ENCODE measurements at places on chromosomes 12 and 14.

- no peak for DNase-seq
Measured at GRCh38 chr14:33452995-33453394, 497.9 kb downstream of the EGLN3 start.

DNA sequence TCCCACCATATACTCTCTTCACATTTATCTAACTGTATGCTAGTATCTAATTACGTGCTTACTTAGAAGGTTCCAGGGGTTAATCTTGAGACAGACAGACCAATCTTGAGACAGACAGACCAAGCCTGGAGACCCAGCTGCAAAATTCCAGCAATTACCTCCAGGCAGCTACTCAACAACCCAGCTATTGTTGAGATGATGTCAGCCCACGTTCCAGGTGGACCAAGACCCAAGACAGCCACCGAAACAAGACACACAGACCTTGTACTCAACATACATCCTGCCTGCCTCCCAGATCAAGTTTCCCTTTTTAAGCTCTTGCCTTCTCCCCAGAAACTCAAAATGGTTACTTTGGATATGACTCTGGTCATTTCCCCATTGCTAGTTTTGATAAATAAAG, 64.9 kb upstream of the VASH1 start:
- no peak for DNase-seq

DNA sequence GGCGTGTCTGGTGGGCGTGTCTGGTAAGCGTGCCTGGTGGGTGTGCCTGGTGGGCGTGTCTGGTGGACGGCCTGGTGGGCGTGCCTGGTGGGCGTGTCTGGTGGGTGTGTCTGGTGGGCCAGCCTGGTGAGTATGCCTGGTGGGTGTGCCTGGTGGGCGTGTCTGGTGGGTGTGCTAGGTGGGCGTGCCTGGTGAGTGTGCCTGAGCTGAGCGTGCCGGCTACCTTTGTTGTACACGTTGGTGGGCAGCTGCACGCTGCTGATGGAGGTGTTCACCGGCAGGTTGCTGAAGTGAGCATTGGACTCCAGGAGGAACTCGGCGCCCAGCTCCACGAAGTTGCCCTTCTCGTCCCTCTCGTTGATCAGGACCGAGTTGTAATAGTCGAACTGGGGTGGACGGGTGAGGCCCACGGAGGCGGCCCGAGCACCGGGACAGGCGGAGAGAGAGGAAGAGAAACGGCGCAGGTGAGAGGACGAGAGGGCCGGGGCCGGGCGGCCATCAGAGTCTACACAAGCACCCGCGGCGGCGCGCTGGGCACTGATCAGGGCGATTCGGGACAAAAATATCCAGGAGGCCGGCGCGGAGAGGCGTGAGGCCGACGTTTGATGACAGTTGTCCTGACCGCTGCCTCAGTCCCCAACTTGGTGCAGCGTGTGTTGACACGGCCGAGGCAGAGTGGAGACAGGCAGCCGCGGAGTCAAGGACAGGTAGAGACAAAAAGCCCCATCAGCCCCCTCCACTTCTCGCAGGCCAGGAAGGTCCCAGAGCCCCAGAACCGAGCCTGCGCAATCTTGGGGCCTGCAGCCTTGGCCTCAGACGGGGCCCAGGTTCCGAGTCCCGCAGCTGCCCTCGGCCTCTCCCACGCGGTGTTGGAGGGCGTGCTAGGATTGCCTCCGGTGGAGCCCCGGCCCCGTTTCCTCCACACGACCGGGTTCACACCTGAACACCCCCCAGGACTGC, 10.5 kb downstream of the CACNA2D4 start:
- DNase-seq: peak; percentile 43

GRCh38 chr12:55875704-55876467, 33.1 kb upstream of the MMP19 start:
- DNase-seq: no peak

GRCh38 chr12:124147575-124147974, 147.3 kb upstream of the RFLNA start:
- DNase-seq: no peak

DNA sequence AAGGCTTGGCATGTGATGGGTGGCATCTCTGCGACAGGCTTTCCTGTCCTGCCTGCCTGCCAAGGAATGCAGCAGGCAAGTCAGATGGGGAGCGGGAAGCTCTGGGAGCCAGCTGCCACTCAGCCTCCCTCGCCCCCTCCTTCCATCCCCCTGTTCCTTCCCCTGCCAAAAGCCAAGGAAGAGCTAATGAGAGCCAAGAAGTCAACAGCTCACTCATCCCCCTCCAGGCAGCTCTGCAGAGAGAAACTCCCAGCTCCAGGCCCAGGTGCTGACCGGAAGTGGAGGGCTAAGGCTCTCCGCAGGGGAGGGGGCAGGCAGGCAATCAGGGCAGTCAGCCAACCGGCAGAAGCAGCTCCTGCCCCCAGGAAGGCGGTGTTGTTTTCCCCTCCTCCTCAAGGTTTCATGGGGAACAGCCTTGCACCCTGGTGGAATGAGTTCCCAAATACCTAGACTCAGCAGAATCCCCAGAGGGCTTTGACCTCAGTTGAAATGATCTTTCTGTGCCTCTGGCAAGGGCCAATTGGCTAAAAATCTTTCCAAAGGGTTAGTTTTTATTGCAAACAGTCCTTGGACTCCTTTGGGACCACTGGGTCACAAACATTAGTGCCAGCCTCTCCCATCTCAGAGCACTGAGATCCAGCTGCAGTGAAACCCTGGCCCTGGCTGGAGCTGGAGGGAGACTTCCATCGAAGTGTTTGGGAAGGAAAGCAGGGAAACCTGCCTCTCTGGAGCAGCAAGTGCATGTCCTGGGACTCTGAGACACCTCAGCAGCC, 349.1 kb downstream of the DPF3 start:
- no peak for DNase-seq

DNA sequence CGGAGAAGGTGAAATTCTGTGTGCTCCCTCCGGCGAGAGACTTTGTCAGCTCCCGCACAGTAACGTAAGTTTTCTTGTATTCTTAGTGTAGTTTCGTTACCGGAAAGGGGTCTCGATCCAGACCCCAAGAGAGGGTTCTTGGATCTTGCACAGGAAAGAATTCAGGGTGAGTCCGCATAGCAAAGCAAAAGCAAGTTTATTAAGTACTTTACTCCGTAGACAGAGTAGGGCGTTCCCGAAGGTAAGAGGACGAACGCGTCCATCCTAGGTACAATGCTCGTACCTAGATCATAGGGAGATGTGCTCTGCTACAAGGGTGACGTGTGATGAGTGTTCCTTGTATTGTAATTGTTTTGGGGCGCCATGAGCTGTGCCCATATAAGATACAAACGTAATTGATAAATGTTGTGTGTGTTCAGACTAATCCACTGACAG, 293 bp downstream of the IFI27L1 start:
- DNase-seq: peak; percentile 20

DNA sequence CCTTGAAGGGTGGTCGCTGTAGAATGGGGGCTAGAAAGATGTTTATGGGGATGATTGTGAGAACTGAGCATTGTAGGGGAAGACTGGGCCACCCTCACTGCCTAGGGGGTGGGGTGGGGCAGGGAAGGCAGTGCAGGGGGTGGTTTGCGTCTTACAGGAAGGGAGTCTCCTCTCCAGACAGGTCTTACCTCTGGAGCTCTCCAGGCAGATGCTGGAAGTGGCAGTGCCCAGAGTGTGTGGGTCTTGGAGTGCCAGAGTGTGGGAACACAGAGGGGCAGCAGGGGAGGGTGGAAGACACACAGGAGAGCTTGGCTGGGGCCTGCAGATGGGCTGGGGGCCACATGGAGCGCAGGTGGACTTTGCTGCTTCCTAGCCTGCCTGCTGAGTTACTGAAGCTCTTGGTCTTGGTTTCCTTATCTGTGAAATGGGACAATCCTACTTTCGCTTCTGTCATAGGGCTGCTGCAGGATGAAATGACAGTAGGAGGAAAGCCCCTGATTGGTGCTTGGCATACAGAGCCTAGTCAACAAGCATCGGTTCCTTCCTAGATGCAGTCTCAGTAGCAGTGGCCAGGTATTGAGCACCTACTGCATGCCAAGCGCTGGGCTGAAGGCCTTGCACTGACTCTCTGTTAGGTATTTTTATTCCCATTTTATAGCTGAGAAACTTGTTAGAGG, 118.3 kb downstream of the SLC25A47 start:
- no peak for DNase-seq

DNA sequence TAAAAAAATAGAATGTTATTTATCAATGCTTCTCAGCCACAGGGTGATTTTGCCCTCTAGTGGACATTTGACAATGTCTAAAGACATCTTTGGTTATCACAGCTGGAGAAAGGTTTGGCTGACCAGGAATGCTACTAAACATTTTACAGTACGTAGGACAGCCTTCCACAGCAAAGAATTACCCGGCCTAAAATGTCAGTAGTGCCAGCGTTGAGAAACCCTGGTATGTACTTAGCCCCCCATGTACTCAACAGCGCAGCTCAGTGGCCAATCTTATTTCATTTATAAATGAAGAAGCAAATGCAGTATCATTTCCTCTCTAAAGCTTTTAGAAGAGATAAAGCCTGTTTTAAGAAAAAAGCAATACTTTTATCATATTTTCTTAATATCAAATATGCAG, 5.8 kb downstream of the MARK3 start:
- peak; percentile 72 for DNase-seq

GRCh38 chr12:4440187-4440941, 5.3 kb downstream of the FGF6 start:
- no peak for DNase-seq

DNA sequence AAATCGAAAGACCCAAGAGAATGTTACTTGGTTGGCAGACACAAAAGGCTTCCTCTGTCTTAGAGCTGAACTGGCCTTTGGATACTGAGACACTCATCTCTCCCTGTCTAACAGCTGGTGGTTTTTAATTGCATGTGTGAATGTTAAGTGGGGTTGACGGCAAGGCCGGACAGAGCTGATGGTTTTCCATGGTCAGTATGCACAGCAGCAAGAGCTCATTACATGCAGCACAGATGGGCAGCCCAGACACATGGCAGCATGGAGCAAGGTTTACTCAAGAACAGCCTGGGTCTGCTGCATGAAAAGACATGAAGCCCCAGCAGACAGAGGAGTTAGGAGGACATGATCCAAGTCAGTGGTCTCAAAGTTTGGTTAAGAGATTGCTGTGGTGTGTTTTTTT, 27.8 kb upstream of the CACNA2D4 start:
- DNase-seq: no peak

DNA sequence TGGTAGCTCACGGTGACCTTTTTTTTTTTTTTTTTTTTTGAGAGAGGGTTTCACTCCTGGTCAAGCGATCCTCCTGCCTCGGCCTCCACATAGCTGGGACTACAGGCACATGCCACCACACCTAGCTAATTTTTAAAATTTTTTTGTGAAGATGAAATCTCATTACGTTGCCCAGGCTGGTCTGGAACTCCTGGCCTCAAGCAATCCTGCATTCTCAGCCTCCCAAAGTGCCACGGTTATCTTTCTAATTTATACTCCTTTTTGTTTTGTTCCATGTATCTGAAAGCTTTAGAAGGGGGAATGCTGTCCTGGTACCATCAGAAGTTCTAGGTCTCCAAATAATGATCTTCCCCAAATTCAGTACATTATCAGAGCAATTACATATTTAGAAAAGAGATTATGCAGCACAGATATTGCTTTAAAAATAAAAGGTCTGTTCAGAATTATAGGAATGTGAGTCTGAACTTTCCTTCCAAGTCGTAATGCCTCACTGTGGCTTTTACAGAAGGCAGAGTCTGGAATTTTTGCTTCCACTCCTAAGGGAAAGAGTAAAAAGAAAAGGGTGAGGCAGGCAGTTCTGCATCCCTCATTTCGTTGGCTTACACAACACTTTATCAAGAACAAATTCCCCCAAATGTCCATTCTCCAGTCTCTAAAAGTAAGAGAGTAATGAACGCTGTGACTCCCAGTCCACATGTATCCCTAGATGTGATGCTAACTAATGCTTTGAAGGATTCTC, 73.0 kb downstream of the GCH1 start:
- DNase-seq: no peak

DNA sequence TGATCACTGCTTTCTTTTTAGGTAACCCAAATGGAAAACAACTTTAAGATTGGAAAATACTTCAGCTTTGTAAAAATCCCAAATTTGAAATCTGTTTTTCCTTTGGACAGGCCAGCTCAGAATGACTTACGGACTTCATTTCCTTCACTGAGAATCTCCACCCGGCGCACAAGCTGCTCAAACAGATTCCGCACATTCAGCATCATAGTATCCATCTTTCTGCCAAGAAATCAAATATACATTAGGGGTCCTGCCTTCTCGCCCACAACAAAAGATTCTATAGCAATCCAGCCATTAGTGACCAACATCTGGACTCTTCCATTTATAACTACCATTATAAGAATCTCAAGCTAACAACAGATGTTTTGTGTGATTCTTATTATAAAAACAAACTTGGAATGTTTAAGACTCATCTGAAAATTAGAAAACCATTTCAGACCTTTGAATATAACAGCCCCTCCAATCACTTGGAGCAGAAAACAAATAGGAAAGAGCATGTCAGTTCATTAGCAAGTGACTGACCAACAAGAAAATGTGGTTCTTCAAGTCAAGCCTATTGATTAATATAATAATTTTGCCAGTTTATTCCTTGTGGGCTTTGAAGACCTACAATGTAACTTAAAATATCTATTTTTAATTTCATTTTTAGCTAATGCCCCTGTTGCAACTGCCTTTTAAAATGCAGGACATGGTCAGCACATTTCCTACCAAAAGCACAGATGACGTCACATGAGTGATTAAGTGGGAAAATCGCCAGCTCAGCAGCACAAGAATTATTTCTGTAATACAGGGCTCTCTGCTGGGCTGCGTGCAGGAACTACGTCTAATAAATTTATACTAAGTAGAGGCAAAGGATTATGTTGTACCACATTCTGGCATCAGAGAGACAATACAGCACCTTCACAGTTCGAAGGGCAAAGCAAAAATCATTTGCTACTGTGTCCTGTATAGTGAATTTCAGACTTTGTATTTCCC, 8.5 kb downstream of the RACGAP1 start:
- DNase-seq: no peak

DNA sequence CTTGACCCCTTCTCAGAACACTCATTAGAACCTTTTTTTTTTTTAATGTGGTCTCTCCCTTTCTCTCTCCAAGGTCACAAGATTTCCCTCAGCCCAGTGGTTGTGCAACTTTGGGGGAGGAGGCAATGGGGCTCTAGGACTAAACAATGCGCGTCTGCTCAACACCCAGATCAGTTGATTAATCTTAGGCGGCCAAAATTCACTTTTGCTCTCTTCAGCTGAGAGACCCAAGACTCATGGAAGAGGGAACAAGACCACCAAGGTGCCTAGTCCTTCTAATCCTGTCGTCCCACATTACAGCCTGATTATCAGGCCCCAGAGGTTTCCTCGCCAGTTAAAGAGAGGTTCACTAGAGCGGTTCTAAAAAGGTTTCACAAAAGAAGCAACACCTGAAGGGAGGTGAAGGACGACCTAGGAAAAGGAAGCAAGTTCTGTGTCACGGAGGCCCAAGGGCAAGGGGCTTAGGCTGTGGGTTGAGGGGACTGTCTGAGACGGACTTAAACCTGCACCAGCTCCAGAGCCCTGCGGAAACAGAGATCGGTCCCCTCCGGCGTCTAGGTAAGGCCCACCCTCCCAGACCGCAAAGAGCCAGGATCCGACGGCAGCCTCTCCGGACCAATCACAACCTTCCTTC, 824 bp upstream of the TARBP2 start:
- no peak for DNase-seq

All from activated CD8-positive, alpha-beta T cell treated with anti-CD3 and anti-CD28 coated beads for 36 hours (primary cell).